Stimulated activated naive B cell treated with anti-CD40 and anti-IgM and Interleukin-4, amounts not matched to agents 10 μg/mL and 1 μg/mL and 100 μg/mL, for 72 hours (primary cell): ENCODE measurements at places on chromosomes 11 and 22.

DNA sequence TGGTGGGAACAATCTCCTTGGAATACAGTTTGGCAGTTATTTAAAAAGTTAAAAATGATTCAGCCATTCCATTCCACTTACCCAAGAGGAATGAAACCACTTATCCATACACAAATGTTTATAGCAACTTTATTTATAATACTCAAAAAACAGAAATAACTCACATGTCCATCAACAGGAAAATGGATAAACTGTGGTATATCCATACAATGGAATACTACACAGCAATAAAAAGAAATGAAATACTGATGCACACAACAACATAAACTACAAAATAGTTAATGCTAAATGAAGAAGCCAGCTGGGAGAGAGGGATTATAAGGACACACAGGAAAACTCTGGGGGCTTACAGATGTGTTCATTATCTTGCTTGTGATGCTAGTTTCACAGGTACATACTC lies 64.7 kb downstream of the FCHSD2 start:
- no peaks in the 10 kb centered on the region for H3K27me3 ChIP-seq
- DNase-seq: no peak
- H3K4me3 ChIP-seq: no peak overlapping the region

DNA sequence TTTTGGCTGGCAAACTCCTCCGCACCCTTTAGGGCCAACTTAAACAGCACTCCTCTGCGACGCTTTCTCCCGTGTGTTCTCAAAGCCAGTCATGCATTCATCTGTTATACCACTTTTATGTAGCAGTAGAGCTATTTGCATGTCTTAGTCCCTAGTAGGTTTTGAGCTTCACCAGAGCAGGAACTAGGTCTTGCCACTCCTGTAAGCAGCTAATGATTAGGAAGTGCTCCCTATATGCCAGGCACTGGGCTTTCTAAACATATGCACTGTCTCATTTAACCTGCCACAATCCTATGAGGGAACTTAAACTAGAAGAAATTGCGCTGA lies 180.8 kb downstream of the DBX1 start:
- H3K27me3 ChIP-seq: peaks cover 38% of the 10 kb centered on the region
- peak overlapping the region; percentile 51 for H3K4me3 ChIP-seq
- peak overlapping the region; percentile 82 for H3K27ac ChIP-seq
- H3K36me3 ChIP-seq: no peaks in the 10 kb centered on the region
- H3K4me1 ChIP-seq: peaks cover 17% of the 10 kb centered on the region

DNA sequence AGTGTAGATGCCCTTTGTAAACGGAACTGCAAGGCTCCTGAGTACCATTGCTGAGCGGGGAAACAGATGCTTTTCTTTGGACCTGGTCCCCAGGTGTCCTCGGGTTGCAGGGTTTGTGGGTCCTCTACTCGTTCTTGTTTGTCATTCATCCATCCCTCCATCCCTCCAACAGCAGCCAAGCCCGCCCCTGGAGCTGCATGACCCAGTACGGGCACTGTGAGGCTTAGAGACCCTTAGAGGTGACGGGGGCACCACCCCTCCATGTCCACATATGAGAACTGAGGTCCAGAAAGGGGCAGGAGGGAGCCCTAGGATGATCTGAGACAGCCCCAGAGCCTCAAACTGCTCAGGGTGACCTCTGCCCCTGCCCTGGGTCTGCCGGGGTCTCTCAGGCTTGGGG lies 45.4 kb downstream of the WNT11 start:
- H3K4me3 ChIP-seq: no peak overlapping the region
- no peaks in the 10 kb centered on the region for H3K36me3 ChIP-seq
- H3K27ac ChIP-seq: no peak overlapping the region
- DNase-seq: no peak
- peaks cover 6% of the 10 kb centered on the region for H3K27me3 ChIP-seq

- H3K36me3 ChIP-seq: no peaks in the 10 kb centered on the region
- DNase-seq: peak; percentile 72
- H3K4me3 ChIP-seq: peak overlapping the region; percentile 41
- peak overlapping the region; percentile 32 for H3K27ac ChIP-seq
Observed at GRCh38 chr11:57456960-57457642, 3.2 kb upstream of the RTN4RL2 start.

DNA sequence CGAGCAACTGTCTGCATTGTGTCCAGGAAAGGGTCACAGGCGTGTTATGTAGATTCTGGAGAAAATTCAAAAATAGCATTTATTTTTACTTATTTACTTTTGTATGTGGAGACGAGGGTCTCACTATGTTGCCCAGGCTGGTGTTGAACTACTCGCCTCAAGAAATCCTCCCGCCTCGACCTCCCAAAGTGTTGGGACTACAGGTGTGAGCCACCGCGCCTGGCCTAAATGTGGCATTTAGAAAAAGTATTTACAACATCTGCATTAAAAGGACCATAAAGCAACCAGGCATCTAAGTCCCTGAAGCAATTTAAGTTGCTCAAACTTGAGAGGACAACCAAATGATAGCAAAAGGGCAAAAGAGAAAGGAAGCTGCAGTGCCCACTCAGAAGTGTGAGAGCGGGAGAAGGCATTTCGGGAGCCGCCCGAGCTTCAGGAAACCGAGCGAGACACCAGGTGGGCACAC lies 595 bp downstream of the TRIM66 start:
- H3K27me3 ChIP-seq: no peaks in the 10 kb centered on the region
- H3K27ac ChIP-seq: peak overlapping the region; percentile 99
- peaks cover 62% of the 10 kb centered on the region for H3K36me3 ChIP-seq
- H3K4me3 ChIP-seq: peak overlapping the region; percentile 94
- H3K4me1 ChIP-seq: peaks cover 23% of the 10 kb centered on the region
- DNase-seq: no peak

- H3K36me3 ChIP-seq: no peaks in the 10 kb centered on the region
- DNase-seq: no peak
- no peak overlapping the region for H3K27ac ChIP-seq
- H3K4me3 ChIP-seq: no peak overlapping the region
Observed at GRCh38 chr22:32979606-32980005, 78.6 kb downstream of the SYN3 start.

DNA sequence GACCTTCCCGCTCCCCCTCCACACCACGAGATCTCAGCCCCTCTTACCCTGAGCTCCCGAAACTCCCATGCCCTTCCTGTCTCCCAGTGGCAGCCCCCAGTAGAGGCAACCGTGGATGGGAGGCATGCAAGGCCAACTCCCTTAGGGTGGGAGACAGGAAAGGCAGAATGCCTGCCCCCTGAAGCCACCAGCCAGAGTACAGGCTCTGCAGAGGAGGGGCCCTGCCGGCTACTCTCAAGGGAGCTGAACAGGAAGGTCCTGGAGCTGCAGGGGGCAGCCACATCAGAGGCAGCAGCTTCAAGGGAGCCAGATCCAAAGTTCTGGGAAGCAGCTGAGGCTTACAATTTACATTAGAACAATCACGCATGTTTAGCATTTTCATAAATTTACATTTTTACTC lies 38.3 kb downstream of the PDE2A start:
- H3K4me3 ChIP-seq: no peak overlapping the region
- H3K36me3 ChIP-seq: no peaks in the 10 kb centered on the region
- DNase-seq: no peak
- H3K27ac ChIP-seq: no peak overlapping the region

DNA sequence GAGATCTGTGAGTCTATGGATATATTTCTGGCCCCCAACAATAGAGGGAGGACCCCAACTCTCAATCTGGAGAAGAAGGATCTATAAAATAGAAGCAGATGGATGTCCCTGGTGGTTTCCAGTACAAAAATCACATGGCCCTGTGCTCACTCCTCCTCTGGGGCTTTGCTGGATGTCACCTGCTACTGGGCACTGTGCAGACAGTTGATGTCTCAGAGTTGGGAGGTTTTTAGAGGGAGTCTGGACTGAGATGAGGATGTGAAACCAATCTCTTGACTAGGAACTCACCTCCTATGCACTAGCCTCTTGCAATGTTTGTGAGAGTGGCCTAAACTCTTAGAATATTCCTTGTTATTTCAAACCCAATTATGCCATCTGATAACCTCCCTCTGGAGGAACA lies 107.2 kb downstream of the SCN3B start:
- no peaks in the 10 kb centered on the region for H3K27me3 ChIP-seq
- no peak overlapping the region for H3K4me3 ChIP-seq
- H3K27ac ChIP-seq: no peak overlapping the region
- peak; percentile 4 for DNase-seq
- no peaks in the 10 kb centered on the region for H3K36me3 ChIP-seq
- peaks cover 7% of the 10 kb centered on the region for H3K4me1 ChIP-seq

GRCh38 chr11:60360621-60361020 lies 17.7 kb upstream of the MS4A7 start:
- no peak overlapping the region for H3K4me3 ChIP-seq
- peaks cover 74% of the 10 kb centered on the region for H3K4me1 ChIP-seq
- peaks cover 28% of the 10 kb centered on the region for H3K36me3 ChIP-seq
- no peak for DNase-seq
- H3K27me3 ChIP-seq: no peaks in the 10 kb centered on the region

- H3K4me3 ChIP-seq: no peak overlapping the region
- DNase-seq: no peak
- H3K27ac ChIP-seq: no peak overlapping the region
- peaks cover 2% of the 10 kb centered on the region for H3K4me1 ChIP-seq
Observed at GRCh38 chr22:29815580-29815979, 22.5 kb downstream of the ASCC2 start.

- no peak for DNase-seq
- H3K4me1 ChIP-seq: no peaks in the 10 kb centered on the region
- H3K27me3 ChIP-seq: peaks cover 17% of the 10 kb centered on the region
- H3K36me3 ChIP-seq: no peaks in the 10 kb centered on the region
Observed at GRCh38 chr22:34429314-34429713, 509.0 kb upstream of the LARGE1 start.

- H3K27ac ChIP-seq: no peak overlapping the region
- no peaks in the 10 kb centered on the region for H3K36me3 ChIP-seq
- H3K4me3 ChIP-seq: no peak overlapping the region
- H3K27me3 ChIP-seq: peaks cover 20% of the 10 kb centered on the region
Observed at GRCh38 chr11:6817694-6818093, 18.2 kb upstream of the OR6A2 start.

GRCh38 chr11:12223771-12224536 lies 113.6 kb downstream of the MICAL2 start:
- H3K27me3 ChIP-seq: peaks cover 16% of the 10 kb centered on the region
- H3K4me1 ChIP-seq: peaks cover 15% of the 10 kb centered on the region
- H3K4me3 ChIP-seq: peak overlapping the region; percentile 8
- no peak for DNase-seq
- no peaks in the 10 kb centered on the region for H3K36me3 ChIP-seq

DNA sequence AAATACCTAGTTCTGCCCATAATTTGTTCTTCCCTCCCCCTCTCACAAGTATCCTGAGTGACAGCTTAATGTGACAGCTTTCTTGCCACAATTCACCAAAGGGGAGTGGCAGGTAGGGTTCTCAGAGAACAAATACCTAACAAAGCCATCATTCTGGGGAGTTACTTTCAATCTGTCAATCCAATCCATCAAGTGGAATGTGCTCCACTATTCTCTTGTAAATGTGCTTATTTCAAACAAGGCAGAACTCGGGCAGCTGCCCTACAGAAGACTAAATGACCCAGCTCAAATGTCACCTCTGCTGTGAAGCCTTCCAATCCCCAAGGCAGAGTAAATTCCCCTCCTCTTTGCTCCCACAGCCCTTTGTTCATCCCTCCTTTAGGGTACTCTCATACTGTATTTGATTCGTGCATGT lies 27.8 kb downstream of the LGR4 start:
- DNase-seq: no peak
- H3K27ac ChIP-seq: no peak overlapping the region
- no peaks in the 10 kb centered on the region for H3K4me1 ChIP-seq
- no peaks in the 10 kb centered on the region for H3K36me3 ChIP-seq
- peaks cover 4% of the 10 kb centered on the region for H3K27me3 ChIP-seq
- no peak overlapping the region for H3K4me3 ChIP-seq

DNA sequence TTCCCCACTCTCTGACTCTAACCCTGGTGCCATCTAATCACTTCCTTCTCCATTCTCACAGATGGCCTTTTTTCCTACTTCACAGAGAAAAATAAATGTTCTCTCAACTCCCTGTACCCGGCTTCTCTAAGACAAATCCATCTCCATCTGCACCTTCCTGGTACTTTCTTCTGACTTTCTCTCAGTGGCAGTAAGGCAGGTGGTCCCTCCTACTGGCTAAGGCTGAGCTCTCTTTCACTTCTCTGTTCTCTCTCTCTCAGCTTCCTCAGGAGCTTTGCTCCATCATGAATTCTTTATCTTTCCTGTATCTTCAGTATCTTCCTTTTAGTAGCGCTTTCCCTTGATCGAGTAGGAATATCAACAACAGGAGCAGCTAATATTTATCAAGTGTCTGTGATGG lies 421.6 kb downstream of the TMEM135 start:
- no peak for DNase-seq
- H3K4me1 ChIP-seq: no peaks in the 10 kb centered on the region
- H3K27me3 ChIP-seq: no peaks in the 10 kb centered on the region
- no peak overlapping the region for H3K4me3 ChIP-seq

DNA sequence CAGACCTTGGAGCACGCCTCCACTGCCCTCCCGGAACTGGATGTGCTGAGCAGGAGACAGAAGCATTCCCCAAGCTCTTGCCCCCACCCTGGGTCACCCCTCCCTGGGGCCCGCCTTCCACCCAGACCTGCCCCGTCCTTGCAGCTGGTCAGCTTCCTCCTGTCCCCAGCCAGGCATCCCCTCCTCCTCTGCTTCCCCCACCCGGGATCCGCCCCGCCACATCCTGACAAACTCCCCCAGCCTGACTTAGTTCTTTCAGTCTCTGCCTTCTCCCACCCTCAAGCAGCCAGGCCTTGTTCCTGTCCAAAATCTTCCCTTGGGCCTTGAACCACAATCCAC lies 1.1 kb upstream of the PLXNB2 start:
- H3K4me1 ChIP-seq: peaks cover 39% of the 10 kb centered on the region
- peak overlapping the region; percentile 15 for H3K27ac ChIP-seq
- H3K36me3 ChIP-seq: no peaks in the 10 kb centered on the region
- no peak for DNase-seq
- H3K27me3 ChIP-seq: no peaks in the 10 kb centered on the region

- H3K27ac ChIP-seq: no peak overlapping the region
- peaks cover 2% of the 10 kb centered on the region for H3K4me1 ChIP-seq
- DNase-seq: no peak
Observed at GRCh38 chr22:49867303-49868265, 13.9 kb downstream of the ZBED4 start.

DNA sequence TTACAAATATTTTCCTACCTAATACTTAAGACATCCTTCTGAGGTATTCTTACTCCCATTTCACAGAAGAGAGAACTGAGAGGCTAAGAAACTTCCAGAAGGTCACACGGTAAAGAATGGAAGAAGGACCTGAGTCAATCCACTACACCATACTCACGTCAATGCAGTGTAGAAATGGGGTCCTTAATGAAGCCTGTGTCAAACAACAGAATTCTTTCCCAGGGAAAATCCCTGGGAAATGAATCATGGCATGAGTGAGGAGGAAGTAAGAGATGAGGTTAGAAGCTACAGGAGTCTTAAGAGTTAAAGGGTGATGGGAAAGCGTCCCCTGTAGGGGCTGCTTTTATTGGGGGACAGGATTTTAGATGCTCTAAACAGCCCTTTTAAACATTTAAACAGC lies 147.9 kb downstream of the C11orf91 start:
- H3K36me3 ChIP-seq: no peaks in the 10 kb centered on the region
- H3K4me1 ChIP-seq: no peaks in the 10 kb centered on the region
- H3K27ac ChIP-seq: no peak overlapping the region
- H3K4me3 ChIP-seq: no peak overlapping the region
- peaks cover 26% of the 10 kb centered on the region for H3K27me3 ChIP-seq
- DNase-seq: no peak

GRCh38 chr22:35600476-35600875 lies 16.7 kb downstream of the MB start:
- no peak overlapping the region for H3K4me3 ChIP-seq
- DNase-seq: no peak
- peaks cover 6% of the 10 kb centered on the region for H3K27me3 ChIP-seq
- no peaks in the 10 kb centered on the region for H3K36me3 ChIP-seq
- no peak overlapping the region for H3K27ac ChIP-seq
- H3K4me1 ChIP-seq: no peaks in the 10 kb centered on the region

GRCh38 chr11:24289301-24289700 lies 207.6 kb upstream of the LUZP2 start:
- no peak for DNase-seq
- no peak overlapping the region for H3K27ac ChIP-seq
- H3K36me3 ChIP-seq: no peaks in the 10 kb centered on the region
- H3K4me1 ChIP-seq: no peaks in the 10 kb centered on the region
- no peak overlapping the region for H3K4me3 ChIP-seq
